ENCODE measurements at places on chromosomes 5 and 9.

DNA sequence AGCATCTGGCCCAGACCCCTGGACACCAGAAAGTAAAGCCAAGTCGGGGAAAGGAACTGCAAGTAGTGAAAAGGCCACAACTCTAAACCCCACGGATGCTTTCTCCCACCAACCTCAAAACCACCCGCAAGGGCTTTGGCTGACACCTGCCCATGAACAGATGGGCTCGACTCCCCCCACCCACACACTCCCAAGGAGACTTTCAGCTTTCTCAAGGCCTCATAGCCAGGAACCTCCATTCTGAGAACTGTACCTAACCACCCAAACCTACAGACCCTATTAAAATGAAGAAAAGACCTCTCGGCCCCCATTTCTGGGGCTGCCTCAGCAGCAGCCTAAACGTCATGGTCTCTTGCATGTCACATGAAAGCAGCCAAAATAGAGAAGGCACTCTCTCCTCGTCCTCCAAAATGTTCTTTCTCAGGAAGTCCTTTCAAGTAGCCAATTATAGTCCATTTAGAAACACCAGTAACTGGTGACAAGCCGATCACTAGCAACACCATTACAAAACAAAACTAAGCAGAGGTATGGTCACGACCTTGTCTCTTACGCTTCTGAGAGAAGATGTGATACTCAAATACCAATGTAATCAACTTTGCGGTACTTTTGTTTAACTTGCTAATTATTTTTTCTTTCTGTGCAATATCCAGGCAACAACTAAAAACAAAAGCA is 2.9 kb downstream of the B4GALT1 start:
- no peak for DNase-seq

- DNase-seq, result no peak
Observed at GRCh38 chr5:35319333-35320002, 89.2 kb upstream of the PRLR start.

DNA sequence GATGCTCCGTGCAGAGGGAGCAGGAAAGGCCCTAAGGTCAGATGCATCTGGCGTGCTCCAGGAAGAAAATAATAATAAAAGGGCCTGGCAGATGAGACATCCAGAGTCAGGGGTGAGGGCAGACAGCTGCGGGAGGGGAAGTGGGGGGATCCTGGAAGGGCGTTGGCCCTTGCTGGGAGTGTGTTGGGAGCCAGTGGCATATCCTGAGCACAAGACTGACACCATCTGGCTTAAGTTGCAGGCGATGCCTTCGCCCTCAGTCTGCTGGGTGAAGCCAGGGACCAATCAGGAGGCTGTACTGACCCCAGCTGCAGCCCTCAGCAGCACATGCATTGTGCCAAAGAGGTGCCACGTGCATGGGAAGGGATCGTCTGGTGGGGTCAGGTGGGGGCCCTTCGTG is 3.8 kb downstream of the OR2V2 start:
- no peak for DNase-seq

DNA sequence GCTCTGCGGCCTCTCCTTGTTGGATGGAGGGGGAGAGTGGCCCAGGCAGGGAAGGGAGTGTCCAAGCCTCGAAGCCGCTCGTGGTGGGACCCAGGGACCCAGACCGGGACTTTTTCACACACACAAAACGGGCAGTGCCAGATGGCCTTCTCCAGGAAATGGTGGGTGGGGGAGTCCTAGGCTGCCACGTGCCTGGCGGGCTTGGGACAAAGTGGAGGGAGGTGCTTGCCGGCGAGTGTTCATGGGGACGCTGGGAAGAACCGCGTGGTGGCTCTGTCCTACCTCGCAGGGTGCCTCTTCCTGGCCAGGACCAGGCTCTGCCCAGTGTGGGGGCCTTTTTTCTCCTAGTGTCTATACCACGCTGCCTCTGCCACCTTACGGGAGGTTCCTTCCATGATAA is 155.0 kb upstream of the COL5A1 start:
- DNase-seq, result no peak

GRCh38 chr5:39270225-39270848 is 51.0 kb upstream of the FYB1 start:
- no peak for DNase-seq

All from NCI-H510A treated with DMSO at 0.1 percent for 48 hours (cell line).